Stimulated activated CD4-positive, alpha-beta T cell treated with anti-CD3 and anti-CD28 coated beads, Interleukin-1b, Interleukin-23, amount 100 ng/mL, for 1 hour (primary cell): ENCODE measurements at places on chromosomes 3 and 15.
A peak's percentile ranks its signal among the peaks of the same experiment; 100 is the strongest.

DNA sequence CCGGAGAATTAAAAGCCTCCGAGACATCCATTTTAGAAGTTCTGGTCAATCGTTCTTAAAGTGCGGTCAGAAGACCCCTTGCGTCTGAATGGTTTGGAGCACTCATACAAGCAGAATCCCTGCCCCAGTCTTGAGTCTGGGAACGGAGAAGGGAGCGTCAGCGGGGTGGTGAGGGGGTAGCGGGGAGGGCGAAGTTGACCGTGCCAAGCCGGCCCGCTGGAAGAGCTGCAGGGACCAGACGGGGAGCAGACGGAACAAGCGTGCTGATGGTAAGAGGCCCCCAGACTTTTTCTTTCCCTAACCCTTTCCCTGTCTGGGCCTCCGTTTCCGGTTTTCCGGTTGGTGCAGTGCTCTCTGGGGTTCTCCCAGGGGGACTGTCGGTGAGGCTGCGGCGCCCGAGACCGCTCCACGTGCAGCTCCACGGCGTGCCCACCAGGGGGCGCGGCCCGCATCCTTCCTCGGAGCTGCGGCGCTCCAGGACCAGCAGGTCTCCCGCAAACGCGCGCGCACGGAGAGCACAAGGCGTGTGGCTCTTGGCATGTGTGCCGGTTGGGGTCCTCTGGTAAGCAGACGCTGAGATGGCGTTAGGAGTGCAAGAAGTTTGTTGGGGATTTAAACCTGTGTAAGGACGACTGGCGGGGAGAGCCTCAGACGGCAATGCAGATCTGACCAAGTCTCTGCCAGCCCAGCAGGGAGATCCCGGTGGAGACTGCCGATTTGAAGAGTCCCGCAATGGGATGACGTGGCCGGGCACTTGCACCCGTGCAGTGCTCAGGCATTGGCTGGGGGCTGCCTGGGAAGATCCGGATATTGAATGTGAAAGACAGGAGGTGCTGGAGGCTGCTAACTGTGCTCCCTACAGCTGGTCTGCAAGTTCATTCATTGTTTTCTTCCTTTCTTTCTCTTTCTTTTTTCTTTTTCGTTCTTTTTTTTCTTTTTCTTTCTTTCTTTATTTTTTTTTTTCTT lies 19.2 kb upstream of the CORO2B start:
- peak; percentile 45 for DNase-seq

- DNase-seq: no peak
Measured at GRCh38 chr3:111315930-111316587, 225.9 kb upstream of the CD96 start.

GRCh38 chr3:55619046-55619808 lies 132.1 kb upstream of the WNT5A start:
- DNase-seq: no peak

DNA sequence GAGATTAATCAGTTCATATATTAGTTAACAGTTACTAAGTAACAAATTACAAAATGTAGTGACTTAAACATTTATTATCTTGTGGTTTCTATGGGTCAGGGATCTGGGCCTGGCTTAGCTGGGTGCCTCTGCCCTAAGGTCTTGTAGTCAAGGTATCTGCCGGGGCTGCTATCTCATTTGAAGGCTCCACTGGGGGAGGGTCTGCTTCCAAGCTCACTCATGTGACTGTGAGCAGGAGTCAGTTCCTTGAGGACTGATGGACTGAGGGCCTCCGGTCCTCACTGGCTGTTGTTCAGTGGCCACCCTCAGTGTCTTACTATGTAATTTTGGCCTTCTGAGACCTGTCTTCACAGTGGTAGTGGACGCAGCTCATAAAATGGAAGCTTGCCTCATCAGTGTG lies 135.9 kb upstream of the PLXNA1 start:
- DNase-seq: no peak

DNA sequence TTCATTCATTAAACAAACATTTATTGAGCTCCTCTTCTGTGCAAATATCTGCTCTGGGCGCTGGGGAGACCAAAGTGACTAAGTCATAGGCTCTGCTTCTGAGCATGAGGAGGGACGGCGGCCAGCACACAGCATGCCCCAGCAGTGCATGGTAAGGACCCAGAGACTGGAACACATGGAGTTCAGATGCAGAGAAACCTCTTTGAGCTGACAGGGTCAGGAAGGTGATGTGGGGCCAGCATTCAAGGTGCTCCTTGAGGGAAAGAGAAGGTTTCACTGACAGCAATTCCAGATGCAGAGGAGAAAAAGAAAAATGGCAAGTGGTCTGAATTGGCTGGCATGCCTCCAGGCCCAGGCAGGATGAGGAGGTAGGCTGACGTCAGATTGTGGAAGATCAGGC lies 234.5 kb downstream of the UACA start:
- no peak for DNase-seq

- DNase-seq: no peak
Measured at GRCh38 chr15:33565094-33565493, 254.3 kb downstream of the RYR3 start.

DNA sequence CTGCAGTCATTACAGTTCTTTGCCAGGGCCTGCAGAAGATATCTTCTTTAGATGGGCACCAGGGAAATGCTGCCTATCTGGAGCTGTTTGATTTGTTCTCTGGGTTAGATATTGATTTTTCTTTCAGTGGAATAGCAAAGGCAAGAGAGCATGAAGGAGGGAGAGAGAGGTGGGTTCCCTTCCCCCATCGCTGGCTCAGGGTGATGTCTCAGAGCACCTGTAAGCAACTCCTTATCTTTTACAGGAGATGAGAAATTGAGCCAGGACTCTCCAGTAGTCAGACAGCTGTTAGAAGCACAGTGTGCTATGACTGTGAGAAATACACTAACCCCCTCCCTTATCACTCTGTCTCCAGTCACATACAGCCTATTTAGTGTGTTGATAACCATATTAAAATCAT lies 89.3 kb upstream of the SLC24A5 start:
- no peak for DNase-seq

GRCh38 chr3:45677033-45677446 lies 12.2 kb upstream of the SACM1L start:
- DNase-seq: peak; percentile 17

- no peak for DNase-seq
Measured at GRCh38 chr15:62505762-62506161, 340.7 kb upstream of the C2CD4B start.

- DNase-seq: no peak
Measured at GRCh38 chr3:109952924-109953323, 615.6 kb upstream of the DPPA4 start.

DNA sequence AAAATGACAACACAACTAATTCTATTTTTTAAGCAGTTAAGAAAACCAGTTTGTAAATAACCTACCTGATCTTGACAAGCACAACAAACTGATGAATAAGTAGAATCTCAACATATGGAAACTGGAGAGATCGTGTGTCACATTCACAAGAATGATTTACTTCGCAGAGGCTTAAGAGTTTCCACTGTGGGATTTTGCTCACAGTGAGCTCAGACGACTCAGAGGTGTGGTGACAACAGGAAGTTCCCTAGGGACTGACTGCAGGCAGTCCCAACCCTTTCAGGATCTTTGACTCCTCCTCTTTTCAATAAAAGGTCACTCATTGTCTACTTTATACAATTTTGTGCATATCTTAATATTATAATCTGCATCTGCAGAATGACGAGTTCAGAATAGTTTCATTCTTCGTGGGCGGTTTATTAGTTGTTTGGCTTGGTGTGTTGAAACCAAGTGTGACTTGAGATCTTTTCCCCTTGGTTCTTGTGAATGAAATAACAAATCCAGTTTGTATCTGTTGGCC lies at the start of gene LIPH:
LIPH (minus strand) TSS at position 231 of the 520 bp plus-strand sequence; CDS start at position 114, 117 bp downstream.
- no peak for DNase-seq

DNA sequence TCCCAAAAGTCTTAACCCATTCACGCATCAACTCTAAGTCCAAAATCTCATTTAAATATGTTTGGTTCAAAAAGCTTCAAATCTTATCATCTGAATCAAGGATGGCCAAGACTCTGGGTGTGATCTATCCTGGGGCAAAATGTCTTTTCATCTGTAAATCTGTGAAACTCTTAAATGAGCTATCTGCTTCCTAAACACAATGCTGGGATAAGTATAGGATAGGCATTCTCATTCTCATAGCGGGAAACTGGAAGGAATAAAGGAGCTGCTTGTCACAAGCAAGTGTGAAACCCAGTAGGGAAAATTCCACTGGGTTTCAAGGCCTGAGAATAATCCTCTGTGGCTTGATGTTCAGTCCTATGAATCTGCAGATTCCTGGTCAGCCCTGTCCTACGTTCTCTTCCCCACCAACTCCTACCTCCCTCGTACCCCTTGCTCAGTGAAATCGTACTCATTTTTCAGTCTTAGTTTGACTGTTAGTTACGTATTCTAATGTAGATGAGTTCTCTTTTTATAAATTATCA lies 156.7 kb downstream of the EPHA3 start:
- no peak for DNase-seq

GRCh38 chr3:180351601-180352000 lies 250.4 kb upstream of the TTC14 start:
- DNase-seq: no peak

- no peak for DNase-seq
Measured at GRCh38 chr3:123320221-123320620, 118.5 kb downstream of the SEC22A start.

DNA sequence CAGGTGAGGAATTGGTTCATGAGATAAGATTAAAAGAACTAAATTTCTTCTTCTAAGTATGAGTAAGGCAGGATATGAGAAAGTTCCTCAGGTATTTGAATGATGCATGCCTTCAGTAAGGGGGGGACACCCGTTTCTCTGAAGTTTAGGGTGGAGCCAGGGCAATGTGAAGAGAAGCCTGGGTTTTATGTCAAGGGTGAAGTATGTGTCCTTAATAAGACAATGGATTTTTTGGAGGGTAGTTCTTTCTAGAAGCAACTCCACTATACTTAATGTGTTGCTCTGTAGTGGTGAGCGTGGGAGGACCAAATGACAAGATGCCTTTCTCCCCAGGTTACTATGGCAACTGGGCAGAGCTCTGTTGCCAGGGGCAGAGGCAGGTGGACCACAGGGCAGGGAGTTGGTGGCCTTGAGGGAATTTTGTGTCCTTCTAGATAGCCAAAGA lies 44.0 kb downstream of the PHLDB2 start:
- no peak for DNase-seq

DNA sequence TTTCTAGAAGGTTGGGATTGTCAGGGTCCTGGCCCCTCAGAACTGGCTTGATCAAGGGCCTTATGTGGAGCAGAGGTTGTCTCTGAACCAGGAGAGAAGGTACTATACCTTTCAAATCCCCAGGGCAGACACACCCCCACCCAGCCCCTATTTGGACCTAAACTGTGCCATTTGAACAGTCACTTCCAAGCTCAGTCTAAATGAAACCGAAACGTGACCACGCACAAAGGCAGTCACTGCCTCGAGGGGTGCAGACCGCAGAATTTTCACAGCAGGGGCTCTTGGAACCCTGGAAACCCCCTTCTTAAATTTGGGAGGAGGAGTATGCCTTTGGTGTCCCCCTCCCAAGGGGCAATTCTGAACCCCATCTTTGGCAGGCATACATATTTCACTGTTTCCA lies 53.7 kb downstream of the GRIP2 start:
- no peak for DNase-seq

- no peak for DNase-seq
Measured at GRCh38 chr15:72339777-72340177, 19.8 kb upstream of the CELF6 start.

DNA sequence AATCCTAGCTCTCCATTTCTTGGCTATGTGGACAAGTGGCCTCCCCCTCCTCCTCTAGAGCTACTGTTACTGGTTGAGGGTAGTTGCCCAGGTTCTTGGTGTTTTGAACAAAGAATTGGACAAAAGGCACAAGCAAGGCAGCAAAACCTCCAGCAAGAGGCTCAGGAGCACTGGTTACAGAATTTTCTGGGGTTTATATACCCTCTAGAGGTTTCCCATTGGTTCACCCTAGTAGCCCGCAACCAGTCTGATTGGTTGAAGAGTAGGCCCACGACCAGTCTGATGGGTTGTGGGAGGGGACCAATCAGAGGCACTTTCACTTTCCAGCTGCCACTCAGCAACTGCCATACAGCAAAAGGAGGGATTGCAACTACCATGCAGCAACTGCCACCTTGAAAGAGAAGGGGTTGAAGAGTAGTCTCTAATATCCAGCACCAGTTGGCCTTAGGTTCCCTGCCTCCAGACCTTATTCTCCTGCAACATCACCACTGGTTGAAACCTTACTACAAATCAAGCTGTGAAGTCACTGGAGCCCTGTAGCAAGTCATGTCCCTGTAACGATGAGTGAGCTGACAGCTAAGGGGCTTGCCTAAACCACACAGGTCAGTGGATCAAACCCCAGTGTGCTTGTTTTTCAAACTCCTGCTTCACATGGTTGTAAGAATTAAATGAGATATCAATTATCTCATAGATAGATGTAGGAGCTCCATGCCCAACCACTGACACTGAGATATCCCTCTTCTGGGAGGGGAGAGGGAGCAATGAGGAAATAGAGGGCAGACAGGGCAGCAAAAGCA lies 2.9 kb upstream of the C15orf39 start:
- DNase-seq: no peak

DNA sequence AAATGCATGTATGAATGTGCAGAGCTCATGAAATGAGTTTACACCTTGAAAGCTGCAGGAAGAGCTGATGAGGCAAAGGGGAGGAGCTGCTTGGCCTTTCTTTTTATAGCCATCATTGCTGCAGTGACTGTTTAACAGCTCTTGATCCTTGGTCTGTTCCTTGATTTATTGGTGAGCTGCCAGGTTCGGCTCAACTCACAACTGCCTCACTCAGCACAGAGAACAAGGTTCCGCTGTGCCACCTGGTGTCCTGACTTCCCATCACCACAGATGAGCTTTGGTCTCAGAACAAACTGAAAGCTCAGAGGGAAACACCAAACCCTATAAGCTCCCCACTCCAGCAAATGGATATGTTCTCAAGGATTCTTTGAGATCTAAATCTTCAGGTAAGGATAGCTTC lies 626.1 kb downstream of the MAGI1 start:
- no peak for DNase-seq
